ENCODE measurements at places on chromosomes 12 and 14.

DNA sequence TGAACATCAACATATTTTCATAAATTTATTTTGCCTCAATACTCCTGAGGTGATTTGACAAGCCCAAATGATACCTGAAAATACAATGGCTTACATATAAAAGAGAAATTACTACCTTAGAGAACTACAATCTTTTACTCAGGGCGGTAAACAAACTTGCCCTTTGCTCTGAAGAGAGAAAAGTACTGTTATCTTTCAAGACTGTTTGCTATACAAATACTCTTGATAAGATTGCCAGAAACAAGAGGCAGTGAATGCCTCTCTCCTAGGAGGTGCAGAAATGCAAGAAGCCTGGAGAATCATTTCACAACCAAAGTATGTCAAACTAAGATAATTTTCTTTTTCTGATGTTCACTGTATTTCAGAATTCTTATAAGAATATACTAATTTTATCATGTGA lies 160.3 kb downstream of the ALX1 start:
- DNase-seq, result no peak

GRCh38 chr14:48401321-48401720 lies 725.9 kb upstream of the MDGA2 start:
- no peak for DNase-seq

GRCh38 chr14:61498811-61499210 lies 177.4 kb downstream of the PRKCH start:
- no peak for DNase-seq

DNA sequence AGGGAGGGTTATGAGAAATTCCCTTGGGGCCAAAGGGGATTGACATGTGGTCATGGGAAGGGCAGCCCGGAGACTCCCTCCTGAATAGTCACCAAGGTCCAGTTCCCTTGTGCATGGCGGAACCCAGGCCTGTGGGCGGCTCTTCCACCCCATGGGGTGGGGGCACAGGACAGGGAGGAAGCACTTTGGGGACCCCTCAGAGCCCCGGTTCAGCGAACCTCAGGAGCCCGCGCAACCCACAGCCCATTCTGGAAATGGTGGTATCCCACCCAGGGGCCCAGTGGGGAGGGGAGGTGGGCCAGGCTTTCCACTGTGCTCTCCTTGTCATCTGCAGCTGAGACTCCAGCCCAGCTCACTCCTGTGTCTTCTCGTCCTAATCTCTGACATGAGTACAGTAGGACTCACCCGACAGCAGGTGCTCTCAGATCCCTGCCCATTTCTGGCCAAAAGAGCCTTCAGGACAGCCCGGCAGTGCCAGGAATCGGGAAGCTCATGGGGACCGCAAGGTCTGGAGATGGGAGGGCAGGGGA lies 255.2 kb upstream of the SFSWAP start:
- no peak for DNase-seq

Data from stimulated activated CD4-positive, alpha-beta T cell treated with anti-CD3 and anti-CD28 coated beads, Interleukin-12 subunit alpha, Interleukin-12 subunit beta, amount 100 ng/mL, for 24 hours (primary cell).